Amniotic epithelial cell (primary cell): ENCODE measurements at places on chromosomes 2 and 18.
A peak's percentile ranks its signal among the peaks of the same experiment; 100 is the strongest.

DNA sequence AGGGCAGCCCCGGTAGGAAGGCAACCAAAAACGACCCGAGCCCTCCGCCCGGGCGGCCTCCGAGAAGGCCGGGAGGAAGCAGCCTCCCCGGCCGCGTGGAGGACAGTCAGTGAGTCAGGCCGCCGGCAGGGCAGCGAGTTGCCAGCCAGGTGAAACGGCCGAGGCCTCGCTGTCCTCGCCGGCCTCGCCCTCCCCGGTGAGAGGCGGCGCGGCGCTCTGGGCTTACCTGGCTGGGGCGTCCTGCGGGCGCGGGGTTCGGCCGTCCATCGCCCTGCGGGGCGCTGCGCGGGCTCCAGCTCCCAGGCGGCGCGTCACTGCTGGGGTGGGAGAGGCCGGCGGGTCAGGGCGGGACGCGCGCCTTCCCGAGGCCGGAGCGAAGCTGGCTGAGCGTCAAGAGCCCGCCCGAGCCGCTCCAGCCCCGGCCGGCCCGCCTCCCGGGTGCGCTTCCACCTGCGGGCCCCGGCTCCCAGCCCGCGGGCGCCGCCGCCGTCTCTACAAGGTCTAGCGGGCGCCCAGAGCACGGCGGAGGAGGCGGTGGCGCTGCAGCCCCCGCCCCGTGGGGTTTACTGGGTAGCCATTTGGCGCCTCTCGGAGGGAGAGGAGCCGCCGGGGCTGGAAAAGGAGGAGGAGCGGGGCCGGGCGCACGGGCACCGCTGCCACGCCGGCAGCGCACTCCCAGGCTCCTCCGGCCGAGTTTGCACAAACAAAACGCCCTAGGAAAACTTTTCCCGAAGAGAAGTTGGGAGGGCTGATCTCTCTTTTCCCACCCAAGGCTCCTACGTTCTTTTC lies 499 bp downstream of the COBLL1 start:
- DNase-seq, result peak; percentile 78

DNA sequence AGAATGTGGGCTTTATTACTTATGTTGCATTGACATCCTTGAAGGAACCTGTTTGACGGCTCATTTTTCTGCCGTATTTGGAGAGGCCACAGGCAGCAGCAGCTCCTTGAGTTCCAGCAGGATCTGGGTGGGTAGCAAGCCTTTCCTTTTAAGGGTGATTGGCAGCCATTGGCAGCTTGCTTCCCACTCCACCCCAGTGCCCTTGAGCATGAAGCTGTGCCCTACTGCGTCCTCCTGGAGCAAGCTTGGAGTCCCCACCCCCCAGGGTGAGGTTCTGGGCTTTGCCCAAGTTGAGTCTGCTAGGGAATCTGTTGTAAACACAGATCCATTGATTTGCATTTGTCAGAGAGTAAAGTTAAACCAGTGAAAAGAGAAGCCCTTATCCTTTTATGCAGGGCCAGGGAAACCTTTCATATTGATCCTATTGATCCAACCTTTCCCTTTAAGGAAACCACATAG lies 9.2 kb downstream of the ONECUT2 start:
- DNase-seq, result no peak

- no peak for DNase-seq
These were observed 51.8 kb downstream of the COA5 start for GRCh38 chr2:98556344-98557033.

DNA sequence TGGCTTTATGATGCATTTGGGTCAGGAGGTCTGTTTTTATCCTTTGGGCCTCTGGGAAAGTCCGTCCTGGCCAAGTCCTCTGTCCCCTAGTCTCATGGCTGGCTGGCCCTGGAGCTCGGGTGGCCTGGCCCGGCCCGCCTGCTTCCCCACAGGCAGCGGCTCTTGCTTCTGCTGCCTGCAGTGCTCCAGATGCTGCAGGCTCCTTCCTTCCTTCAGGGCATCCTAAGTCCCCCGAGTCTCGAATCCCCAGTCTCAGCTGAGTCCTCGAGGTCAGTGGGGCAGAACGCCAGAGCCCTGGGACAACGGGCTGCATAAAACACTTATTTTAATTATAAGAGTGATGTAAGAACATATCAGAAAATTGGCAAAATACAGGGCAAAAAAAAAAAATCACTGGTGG lies 71.2 kb downstream of the HPCAL1 start:
- DNase-seq, result no peak

DNA sequence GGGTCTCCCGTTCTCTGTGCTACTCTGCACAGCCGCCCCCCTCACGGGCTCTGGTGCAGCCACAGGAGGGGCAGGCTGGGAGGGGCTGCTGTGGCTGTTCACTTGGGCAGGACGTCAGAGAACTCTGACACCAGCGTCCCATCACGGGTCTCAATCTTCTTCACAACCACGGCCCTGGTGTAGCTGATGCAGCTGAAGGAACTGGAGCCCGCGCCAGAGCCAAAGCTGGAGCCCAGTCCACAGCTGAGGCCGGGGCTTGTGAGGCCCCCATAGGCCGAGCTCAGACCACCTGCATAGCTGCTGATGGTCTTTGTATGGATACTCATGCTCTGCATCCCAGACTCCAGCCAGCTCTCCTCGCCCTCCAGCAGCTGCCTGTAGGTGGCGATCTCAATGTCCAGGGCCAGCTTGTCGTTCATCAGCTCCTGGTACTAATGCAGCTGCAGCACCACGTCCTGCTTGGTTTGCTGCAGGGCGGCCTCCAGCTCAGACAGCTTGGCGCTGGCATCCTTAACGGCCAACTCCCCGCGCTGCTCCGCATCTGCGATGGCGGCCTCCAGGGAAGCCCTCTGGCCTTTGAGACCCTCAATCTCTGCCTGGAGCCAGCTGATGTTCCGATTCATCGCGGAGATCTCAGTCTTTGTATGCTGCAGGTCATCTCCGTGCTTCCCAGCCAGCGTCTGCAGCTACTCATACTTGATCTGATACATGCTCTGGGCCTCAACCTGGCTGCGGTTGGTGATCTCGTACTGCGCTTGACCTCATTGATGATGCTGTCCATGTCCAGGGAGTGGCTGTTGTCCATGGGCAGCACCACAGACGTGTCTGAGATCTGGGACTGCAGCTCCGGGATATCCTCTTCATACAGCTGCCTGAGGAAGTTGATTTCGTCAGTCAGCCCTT lies 7.4 kb upstream of the DUSP19 start:
- peak; percentile 56 for DNase-seq

DNA sequence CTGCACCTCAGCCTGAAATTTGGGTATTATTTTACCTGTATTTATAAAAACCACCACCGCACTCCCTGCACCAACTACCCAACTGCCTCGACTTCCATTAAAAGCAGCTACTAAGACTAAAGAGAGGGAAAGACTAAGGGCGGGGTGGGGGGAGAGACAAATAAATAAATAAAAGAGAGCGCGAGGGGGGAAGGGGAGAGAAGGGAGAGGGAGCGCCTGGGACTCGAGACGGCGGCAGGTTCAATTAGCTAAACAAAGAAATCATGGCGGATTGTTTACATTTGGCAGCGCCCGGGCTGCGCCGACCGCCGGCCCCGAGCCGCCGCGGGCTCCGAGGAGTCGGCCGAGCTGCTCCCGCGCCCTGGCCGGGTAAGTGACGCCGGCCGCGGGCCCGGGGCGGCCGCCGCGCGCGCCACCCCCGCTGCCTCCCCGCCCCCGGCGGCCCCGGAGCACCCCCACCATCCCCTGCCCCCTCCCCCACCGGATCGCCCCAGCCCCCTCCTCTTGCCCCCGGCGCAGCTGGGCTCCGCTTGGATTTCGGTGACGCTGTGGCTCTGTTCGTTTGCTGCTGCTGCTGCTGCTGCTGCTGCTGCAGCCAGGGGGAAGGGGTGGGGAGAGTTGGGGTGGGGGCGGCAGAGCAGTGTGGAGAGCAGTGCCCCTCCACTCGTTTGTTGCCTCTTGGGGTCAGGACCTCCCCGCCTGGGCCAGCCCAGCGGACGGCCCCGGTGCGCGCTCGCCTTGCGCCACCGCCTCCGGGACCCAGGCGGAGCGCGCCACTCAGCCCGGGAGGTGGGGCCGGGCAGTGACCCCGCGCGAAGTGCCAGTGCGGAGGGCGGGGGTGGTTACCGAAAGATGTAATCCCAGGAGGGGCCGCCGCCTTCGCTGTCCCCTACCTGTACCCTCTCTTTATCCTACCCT lies 187.2 kb upstream of the FANCL start:
- no peak for DNase-seq

DNA sequence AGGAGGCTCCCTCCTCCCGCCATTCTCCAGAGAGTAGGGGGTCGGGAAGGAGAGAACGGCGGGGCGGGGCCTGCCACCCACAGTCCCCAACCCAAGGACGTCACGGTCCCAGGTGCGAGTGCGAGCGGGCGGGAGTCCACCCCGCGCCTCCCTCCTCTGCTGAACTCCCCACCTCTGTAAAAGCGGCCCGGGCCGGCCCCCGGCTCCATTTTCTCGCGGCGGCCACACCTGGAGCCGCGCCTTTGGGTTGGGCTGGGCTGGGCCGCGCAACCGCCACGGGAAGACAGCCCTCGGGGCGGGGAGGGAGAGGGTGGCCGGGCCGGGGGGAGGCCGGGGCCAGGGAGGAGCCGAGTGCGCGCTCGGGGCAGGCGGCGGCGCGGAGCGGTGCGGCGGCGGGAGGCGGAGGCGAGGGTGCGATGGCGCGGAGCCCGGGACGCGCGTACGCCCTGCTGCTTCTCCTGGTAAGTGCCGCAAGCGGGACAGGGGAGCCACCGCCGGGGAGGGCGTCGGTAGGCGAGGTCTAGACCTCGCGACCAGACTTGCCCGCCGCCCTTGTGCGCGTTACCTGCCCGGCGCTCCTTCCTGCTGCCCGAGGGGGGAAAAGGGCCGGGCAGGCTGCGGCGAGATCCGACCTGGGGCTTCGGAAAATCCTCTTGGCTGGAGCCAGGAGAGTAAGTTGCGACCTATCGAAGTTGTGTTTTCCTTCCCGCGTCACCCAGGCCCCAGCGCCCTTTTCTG lies at the start of gene DSG2:
DSG2 (plus strand) TSS at position 342 of the 738 bp plus-strand sequence; CDS start at position 417, 75 bp downstream.
- peak; percentile 25 for DNase-seq

DNA sequence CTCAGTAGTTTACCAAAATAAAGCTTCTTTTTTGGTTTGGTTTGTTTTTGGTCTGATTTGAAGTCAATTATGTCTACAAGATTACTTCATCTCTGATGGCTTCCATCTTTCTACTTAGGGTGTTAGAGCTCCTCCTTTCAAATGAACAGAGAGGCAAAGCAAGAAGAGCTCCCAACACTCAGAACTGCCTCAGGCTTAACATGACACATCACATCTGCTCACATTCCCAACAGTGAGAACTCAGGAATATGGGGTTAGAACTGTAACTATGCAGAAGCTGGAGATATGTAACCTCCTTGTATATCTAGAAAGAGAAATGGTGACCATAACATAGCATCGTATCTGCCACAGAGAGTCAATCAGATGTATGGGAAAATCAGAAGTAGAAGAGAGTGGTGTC lies 11.4 kb upstream of the LRATD1 start:
- no peak for DNase-seq

DNA sequence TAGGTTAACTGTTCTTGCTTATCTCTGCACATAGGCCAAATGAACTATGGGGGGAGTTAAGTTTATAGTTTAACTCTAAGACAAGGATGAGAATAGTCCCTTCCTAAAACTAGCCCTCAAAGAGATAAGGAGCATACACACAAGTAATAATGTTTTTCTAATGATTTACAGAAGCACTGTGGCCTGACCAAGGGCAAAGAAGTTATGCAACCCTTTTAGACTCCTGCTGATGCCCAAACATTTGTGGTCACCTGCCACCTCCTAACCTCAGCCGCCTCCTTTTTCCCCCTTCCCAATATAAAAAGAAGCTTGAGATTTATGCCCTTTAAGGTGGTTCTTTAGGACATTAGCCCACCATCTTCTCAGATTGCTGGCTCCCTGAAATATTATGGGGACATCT lies 357.7 kb downstream of the ALK start:
- no peak for DNase-seq

GRCh38 chr2:98763209-98763951 lies 32.4 kb upstream of the MGAT4A start:
- no peak for DNase-seq

DNA sequence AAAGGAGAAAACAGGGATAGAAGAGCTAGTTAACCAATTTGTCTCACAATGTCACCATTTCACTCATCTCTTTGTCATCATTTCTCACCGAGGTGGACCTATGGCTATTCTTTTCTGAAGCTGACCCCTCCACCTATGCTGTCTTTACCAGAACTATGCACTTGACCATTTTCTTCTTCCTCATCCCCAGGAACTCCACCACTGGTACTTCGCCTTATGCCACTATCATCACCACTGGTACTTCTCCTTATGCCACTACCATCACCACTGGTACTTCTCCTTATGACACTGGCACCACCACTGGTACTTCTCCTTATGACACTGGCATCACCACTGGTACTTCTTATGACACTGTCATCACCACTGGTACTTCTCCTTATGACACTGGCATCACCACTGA lies 745.8 kb upstream of the CHAC2 start:
- no peak for DNase-seq

- DNase-seq, result no peak
These were observed 69.2 kb downstream of the RNF152 start for GRCh38 chr18:61823595-61823994.

DNA sequence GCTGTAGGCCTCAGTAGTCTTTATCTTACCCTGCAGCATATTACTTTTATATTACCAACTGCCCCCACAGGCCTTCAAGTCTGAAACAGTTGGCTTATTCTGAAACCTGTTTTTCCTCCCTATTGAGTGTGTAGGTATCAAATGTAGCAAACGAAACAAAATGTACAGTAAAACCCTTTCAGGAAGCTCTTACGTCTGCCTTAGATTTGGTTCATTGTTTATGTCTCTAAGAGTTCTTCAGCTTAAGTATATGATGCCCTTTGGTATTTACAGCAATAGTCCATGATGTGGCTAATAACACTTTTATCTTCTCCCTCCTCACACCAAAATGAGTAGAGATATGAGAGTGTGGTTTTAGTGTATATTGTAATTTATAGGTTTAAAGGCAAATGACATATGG lies 108.8 kb downstream of the DOCK10 start:
- no peak for DNase-seq

DNA sequence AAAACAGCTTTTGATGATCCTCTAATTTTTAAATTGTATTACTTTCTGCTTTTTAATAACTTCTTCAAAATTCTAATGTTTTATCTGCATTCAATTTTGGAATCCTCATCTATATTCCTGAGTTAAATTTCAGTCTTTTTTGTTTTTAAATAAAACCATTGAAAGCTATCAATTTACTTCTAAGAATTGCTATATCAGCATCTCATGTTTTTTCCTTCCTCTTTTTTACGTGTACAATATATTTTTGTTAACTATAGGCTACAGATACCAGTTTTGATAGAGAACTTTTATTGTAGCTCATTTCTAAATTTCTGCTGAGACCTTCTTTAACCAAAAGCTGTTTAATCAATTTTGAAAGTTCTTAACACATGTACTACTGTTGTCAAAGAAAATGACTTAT lies 84.5 kb downstream of the SS18 start:
- no peak for DNase-seq

DNA sequence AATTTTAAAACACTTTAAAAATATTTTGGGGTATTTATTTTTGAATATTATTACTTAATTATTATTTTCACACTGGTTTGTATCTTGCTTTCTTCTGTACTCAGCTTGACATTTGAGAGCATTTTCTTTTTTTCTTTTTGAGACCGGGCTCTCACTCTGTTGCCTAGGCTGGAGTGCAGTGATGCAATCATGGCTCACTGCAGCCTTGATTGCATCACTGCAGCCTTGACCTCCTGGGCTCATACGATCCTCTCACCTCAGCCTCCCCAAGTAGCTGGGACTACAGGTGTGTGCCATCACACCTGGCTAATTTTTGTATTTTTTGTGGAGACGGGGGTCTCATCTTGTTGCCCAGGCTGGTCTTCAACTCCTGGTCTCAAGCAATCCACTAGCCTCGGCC lies 79.9 kb upstream of the DLX2 start:
- DNase-seq, result no peak

- peak; percentile 41 for DNase-seq
These were observed 124.8 kb downstream of the NUP35 start for GRCh38 chr2:183248866-183249567.

GRCh38 chr18:56433919-56434318 lies 204.5 kb downstream of the TXNL1 start:
- no peak for DNase-seq
